ENCODE measurements at places on chromosomes 13 and 19.

GRCh38 chr13:48775285-48775684, 121.6 kb downstream of the CYSLTR2 start:
- DNase-seq = no peak

GRCh38 chr13:67964986-67965385, 734.9 kb upstream of the PCDH9 start:
- no peak for DNase-seq

DNA sequence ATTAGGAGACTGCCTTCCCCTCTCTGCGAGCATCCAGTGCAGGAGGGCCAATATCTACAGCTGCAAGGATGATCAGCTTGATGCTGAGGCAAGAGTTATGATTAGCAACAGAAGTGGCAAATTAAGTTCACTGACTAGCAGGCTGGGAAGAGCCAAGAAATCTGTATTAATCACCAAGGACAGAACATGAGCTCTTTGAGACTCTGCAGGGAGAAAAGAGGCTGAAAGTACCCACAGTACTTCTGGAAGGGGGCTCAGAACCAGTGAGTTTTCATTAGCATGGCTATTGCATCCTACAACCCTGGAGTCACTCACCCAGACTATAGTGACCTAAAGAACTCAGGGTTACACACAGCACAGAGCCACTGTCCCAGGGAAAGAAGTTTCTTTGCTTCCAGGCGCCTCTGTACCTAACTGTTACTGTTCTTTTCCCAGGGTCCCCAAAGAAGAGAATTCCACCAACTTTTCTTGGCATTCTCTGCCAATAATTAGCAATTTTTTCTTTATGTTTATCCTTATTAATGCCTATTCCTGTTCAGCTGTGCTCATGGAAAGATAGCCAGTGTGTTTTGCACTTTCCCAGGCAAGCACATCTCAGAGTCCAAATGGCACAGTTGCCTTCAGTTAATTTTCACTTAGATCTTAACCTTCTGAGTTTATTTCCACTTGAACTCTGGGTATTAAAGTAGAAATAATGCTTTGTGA, 25.8 kb upstream of the MEDAG start:
- no peak for DNase-seq

DNA sequence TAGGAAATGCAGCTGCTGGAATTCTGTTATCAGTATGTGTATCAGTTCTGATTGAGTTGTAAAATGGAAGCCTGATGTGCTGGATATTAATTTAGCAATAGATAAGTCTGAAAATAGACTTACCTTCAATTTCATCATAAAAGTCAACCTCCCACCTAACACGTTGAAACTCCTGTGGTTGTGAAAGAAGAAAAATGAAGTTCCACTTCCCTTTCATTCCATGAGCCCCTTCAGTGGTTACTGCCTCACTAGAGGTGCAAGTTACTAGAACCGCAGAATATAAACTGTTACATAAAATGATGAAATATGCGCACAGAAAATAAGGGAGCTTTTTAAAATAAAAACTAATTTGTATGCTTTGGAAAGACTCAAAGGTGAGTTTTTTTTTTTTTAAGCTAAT, 249.2 kb downstream of the SHISA2 start:
- no peak for DNase-seq

DNA sequence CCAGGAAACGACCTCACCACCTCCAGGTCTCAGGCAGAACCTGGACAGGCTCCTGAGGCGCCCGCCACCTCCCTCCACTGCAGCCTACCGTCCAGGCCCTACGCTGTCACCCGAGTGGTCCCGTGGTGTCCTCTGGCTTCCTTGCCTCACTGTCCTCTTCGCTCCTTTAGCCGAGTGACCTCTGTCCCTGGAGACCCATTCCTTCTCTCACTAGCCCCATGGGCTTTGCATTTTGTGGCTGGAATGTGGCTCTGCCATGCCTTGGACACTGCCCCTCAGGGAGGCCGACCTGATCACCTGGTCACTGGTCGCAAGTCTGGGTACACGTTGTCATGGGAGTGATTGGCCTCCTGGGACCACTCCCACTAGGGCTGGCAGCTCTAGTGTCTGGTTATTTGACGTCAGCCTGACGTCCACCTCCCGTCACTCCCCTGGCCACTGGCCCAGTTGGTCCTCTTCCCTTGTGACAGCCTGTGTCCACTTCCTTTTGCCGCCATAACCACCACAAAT, 17.9 kb downstream of the SLC25A42 start:
- no peak for DNase-seq

GRCh38 chr13:53941588-53942190, 913.1 kb downstream of the OLFM4 start:
- no peak for DNase-seq

DNA sequence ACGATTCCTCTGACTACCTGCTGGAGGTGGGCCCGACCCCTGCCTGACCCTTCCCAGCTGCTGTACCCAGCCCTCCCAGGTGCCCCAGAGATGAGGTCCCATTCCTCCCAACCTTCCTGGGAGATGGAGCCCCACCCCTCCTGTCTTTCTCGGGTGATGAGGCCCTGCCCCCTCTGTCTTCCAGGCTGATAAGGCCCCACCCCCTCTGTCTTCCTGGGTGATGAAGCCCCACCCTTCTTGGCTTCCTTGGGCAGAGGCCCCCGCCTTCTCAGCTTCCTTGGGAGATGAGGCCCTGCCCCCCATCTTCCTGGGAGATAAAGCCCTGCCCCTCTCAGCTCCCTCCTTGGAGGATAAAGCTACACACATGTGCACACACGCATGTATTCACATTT, 47.9 kb downstream of the CERS4 start:
- DNase-seq = no peak

DNA sequence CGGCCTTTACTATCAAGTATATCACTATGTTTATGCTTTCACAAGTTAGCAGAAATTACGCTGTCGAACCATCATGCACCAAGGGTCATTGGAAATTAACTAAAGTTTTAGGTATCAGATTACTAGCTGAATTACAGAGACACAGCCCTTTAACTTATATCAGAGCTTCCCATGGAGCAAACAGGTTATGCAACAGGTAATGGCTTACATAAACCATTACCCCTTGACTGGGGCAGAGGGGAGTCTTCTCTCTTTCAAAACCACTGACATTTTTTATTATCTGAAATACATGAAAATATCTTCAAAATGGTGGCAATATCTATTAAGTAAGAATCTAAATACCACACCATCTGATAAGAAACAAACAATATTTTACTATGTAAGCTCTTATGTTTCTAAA, 1692.9 kb upstream of the SLC10A2 start:
- DNase-seq = no peak

- DNase-seq = no peak
Observed at GRCh38 chr13:54029226-54029625, 1000.6 kb downstream of the OLFM4 start.

GRCh38 chr13:28117689-28118377, 17.5 kb upstream of the FLT3 start:
- no peak for DNase-seq

GRCh38 chr19:56594783-56595547, at the start of gene ZNF71:
ZNF71 (plus strand) TSS chr19:56595302; CDS start chr19:56601559, 6,257 bp downstream.
- DNase-seq = peak; percentile 93

- DNase-seq = no peak
Observed at GRCh38 chr19:39951686-39952085, 17.3 kb upstream of the FCGBP start.

DNA sequence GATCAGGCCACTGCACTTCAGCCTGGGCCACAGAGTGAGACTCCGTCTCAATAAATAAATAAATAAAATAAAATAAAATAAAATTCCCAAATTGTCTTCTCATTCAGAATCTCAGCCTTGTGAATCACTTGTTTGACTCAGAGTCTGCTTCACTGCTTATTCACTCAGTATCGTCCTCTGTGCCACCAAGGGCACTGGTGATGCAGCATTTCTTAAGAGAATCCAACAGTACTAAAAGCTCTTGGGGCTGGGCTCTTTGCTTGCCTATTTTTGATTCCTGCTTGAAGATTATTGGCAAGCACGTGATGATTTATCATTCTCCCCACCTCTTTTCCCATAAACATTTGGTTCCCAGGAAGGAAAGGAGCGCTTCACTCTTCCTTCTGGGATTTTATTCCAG, 54.8 kb upstream of the HMGB1 start:
- DNase-seq = no peak

Measured in WTC11 (cell line).